ENCODE measurements at places on chromosomes 12 and 14.

GRCh38 chr12:101746196-101746595 lies 6.9 kb upstream of the SYCP3 start:
- DNase-seq, result no peak

- DNase-seq, result no peak
Measured at GRCh38 chr12:115354007-115354890, 670.3 kb upstream of the TBX3 start.

GRCh38 chr12:87315-87714 lies 20.7 kb downstream of the IQSEC3 start:
- no peak for DNase-seq

GRCh38 chr12:6465467-6466183 lies 4.9 kb downstream of the VAMP1 start:
- no peak for DNase-seq

GRCh38 chr14:101839236-101839635 lies 77.7 kb downstream of the PPP2R5C start:
- DNase-seq, result no peak

Measured in activated CD4-positive, alpha-beta T cell treated with anti-CD3 and anti-CD28 coated beads, Interleukin-2, amount 50 U/mL, for 4 hours (primary cell).